ENCODE measurements at places on chromosomes 2 and 18. TPM values are rescaled to one million over a fixed set of nuclear protein-coding genes. Genes with fewer than 3 reads are reported as not detected.

- peak; percentile 64 for DNase-seq
These were observed 243.4 kb downstream of the LDLRAD4 start for GRCh38 chr18:13461936-13462335.

DNA sequence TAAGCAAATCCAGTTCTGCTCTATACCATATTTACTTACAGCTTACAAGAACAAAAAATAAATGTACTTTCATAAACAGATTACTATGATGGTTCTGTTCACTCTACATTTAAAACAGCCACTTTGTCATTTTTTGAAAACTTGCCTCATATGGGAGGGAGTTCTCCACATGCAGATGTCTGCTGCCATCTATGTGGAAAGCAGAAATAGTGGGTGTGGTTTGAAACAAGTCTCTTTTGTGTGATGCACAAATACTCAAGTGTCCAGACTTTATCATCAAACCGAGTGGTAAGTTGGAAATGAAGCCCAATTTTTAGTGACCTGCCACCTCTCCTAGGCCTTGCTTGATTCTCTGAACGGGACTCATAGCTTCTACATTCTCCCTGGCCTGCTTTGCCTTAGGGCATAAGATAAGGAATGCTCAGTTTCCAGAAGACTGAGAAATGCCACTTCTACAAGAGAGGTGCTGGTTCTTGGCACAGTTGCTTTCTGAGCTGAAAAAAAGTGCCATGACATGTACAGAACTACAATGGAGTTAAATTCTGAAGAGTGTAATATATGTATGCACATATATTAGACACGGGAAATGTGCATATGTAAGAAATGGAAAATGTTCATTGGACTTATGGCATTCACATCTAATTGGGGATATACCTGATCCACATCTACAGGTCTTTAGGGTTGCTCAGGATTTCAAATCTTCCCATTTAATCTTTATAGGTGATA lies 221.0 kb downstream of the SLC8A1 start:
- peak; percentile 30 for DNase-seq

GRCh38 chr2:33859811-33860461 lies 260.8 kb upstream of the FAM98A start:
- no peak for DNase-seq

- DNase-seq: no peak
These were observed 65.4 kb downstream of the ARHGAP25 start for GRCh38 chr2:68800027-68800401.

DNA sequence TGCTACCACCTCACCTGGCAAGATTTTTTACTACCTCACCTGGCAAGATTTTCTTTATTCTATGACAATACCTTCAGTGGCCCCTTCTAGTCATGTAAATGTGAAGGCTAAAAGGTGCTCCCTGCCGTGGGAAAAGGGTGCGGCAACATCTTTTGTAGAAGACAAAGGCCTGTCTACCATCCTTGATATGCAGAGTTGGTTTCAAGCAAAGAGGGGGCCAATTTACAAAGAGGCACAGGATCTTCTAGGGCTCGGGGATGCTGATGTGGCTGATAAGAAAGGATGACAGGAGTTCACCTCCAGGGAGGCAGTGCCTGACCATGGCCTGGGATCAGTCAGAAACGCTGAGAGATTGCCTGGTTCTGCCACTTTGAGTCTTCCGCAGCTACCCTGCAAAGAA lies 165.4 kb upstream of the SLC1A4 start:
- no peak for DNase-seq

DNA sequence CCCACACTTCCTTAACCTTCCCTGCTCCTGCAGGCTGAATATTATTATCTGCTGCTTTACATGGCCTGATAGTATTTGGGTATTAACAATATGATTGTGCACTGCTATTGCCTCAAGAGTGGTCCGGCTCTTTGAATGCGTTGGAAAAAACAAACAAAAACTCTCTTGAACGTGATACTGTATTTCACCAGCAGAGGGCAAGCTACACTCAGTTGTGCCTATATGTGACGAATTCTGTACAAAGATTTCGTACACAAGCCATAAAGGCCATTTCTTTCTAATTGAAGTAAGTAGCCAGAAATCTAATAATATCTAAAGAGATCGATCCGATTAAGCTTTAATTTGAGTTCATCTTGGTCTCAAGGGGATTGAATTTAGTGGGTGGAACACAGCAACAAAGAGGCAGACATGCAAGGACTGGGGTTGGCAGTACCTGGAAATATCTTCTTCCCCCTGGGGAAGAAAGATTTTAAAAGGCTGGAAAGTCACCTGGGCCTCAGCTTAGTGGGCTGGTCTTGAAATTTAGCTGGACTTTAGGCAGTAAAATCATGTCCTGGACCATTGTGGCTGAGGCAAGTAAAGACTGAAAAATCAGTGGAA lies 49.3 kb upstream of the RAB6D start:
- peak; percentile 71 for DNase-seq

GRCh38 chr2:217438821-217439220 lies 564.0 kb downstream of the TNS1 start:
- no peak for DNase-seq

DNA sequence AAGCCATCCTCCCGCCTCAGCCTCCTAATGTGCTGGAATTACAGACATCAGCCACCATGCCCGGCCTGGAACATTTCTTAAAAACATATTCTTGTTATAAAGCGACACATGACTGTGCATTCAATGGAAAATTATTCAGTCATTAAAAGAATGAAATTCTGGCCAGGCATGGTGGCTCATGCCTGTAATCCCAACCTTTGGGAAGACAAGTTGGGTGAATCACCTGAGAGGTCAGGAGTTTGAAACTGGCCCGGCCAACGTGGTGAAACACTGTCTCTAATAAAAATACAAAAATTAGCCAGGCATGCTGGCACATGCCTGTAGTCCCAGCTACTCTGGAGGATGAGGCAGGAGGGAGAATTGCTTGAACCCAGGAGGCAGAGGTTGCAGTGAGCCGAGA lies 21.6 kb upstream of the RPRD1A start:
- DNase-seq: no peak

GRCh38 chr2:217903142-217903858 lies 99.5 kb downstream of the TNS1 start:
- DNase-seq: no peak

DNA sequence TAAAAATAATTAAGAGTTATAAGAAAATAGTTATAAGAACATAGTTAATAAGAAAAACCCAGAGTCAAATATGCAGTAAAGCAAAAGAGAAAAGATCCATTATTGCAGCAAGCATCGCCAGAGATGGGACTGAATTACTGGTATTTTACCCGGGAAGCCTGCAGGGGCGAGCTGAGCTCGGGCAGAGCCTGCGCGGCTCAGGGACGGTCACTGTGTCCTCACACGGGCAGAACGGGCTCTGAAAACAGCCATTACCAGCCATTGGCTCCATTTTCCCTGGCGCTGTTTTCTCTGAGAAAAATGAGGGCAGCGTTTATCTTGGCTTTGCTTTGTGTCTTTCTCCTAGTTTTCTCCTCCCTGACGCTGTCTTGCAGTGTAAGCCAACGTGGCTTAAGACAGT lies 95.3 kb upstream of the ALKAL2 start:
- DNase-seq: peak; percentile 9

GRCh38 chr2:57515366-57515765 lies 531.2 kb upstream of the VRK2 start:
- no peak for DNase-seq

- DNase-seq: no peak
These were observed 24.3 kb downstream of the INPP5D start for GRCh38 chr2:233084488-233084887.

Gene IL18RAP
- total RNA-seq: not detected

Gene OTX1
- total RNA-seq: 0.62 TPM

Gene MROH2A
- total RNA-seq: not detected

Gene RAB10
- total RNA-seq: 139 TPM

Gene SLC9A4
- total RNA-seq: 0.42 TPM

Gene CDH2
- total RNA-seq: 21.2 TPM

Gene SP140
- total RNA-seq: 0.80 TPM

Gene GPBAR1
- total RNA-seq: 1.1 TPM

Gene EGR4
- not detected for total RNA-seq
